ENCODE measurements at places on chromosomes 1 and 21.
A peak's percentile ranks its signal among the peaks of the same experiment; 100 is the strongest.

GRCh38 chr21:35216996-35217395 lies 167.9 kb upstream of the RUNX1 start:
- no peak for DNase-seq

GRCh38 chr1:230490436-230490835 lies 64.3 kb upstream of the PGBD5 start:
- DNase-seq, result no peak

- peak; percentile 69 for DNase-seq
Observed at GRCh38 chr1:60621368-60621851, 461.0 kb upstream of the NFIA start.

GRCh38 chr1:177964336-177964735 lies 5.5 kb downstream of the SEC16B start:
- DNase-seq, result no peak

DNA sequence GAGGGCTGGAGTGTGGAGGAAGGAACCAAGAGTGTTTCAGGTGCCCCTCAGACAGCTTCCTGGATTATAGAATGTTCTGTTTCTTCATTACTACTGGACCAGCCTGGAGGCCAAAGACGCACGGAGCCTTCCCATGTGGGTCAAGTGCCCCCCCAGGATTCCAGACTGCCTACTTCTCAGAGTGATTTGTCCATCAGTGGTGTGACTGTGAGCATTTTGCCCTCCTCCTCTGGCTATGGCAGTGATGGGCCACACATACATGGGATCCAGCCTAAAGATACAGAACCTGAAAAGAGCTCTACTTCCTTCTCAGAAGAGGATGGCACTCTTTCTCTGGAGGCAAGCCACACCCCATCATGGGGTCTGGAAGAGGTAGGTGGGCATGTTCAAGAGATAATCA lies 64.9 kb downstream of the MACF1 start:
- no peak for DNase-seq

- DNase-seq, result peak; percentile 60
Observed at GRCh38 chr1:226722901-226723656, 16.0 kb downstream of the ITPKB start.

- no peak for DNase-seq
Observed at GRCh38 chr1:5494518-5494917, 497.7 kb downstream of the NPHP4 start.

DNA sequence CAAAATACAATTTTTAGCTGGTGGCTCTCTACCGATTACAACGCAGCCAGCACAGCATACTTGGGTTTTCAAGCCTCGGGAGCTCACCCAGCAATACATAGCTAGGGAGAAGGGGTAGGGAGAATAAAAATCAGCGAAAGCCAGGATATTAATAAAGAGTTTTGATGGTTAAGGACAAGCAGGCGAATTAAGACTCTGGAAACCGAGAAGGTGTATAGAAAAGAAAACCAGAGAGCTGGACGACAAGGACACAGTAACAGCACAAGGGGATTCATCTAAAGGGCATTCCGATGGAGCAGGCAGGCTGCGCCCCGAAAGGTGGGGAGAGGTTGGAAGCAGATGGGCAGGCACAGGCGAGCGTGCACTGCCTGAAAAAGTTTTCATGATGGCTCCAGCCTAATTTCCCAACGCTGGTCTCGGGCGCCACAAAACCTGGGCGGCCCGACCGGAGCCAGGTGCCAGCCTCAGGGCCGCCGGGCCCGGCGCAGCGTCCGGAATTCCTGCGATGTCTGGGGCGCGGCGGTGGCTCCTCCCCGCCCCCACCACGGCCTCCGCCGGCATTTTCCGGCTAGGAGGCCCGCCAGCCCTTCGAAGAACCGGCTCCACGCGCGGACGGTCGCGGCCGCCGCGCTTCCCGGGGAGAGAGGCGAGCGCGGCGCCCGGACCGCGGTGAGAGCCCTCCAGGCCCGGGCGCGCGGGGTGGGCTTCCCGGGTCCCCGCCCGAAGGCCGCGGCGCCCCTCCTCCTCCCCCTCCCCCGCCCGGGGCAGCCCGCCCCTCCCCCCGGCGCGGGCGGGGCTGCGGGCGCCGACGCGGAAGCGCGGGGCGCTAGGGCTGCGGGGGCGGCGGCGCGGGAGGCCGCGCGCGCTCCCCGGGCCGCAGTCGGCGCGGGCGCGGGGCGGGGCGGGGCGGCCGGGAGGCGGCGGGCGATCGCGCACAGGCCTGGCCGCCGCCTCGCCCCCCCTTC lies 774 bp upstream of the DYRK1A start:
- no peak for DNase-seq

GRCh38 chr1:54312796-54313316 lies 93.3 kb downstream of the SSBP3 start:
- peak; percentile 65 for DNase-seq

DNA sequence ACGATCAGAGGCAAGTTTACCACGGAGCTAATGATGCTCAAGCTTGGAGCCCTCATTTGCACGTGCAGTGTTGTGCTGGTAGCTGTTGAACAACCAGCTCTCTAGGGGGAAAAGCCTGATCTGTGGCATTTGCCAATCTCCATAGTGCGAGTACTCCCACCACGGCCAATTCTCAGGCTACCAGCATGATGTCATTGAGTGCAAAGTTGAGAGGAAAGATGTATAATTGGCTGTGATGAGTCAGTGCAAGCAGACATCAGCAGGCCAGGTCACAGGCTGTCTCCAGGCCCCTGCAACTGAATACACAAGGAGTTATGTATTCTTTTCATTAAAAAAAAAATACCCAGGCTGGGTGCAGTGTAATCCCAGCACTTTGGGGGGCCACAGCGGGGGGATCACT lies 233.1 kb upstream of the VAMP3 start:
- DNase-seq, result no peak

GRCh38 chr1:50135716-50136115 lies 27.0 kb downstream of the ELAVL4 start:
- DNase-seq, result no peak

DNA sequence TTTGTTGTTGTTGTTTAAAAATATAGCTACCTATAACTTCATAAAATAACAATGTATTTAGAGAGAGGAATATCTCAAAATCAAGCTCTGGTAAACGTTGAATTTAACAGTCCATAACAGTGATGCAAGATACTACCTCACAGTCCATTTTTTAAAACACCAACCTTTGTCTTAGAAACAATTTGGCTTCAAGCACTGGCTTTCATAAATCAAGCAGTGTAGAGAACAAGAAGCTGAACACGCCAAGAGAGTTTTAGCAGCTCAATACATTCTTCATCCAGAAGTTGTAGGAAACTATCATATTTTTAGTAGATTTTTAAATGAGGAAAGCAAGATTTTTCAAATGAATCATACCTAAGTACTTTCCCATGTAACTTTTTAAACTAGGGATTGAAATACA lies 334.3 kb upstream of the ADAMTS5 start:
- no peak for DNase-seq

Measured in DMS153 (cell line).